AG08396 (cell line): ENCODE measurements at places on chromosomes 11 and 22.

- DNase-seq: no peak
These were observed 12.0 kb downstream of the YWHAH start for GRCh38 chr22:31956360-31956759.

DNA sequence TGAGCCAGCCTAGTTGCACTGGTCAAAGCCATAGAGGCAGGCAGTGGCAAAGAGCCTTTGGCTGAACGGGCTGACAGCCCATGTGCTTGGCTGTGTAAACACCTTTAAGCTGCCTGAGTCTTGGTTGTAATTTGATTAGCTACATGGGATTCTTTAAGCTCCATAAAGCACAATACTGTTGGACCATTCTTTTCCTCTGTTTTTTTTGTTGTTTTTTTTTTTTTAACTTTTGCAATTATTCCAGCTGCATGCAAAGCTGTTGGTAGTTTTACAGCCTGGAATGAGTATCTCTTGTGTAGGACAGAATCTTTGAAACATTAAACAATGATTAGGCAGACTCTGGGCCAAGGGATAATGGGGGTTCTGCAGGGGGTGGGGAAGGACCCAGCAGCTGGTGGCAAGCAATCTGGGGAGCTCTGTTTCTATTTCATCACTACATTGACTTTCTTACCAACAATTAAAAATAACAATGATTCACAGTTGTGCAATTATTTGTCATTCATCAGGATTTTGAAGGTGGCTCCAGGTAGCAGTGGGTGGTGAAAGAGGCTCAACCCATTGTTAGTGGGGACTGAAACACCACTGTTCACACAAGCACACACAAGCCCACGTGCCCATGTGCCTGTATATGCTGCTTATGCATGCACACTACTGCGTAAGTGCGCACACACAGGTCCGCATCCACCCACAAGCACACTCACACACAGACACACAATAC, 69.5 kb upstream of the CSNK2A3 start:
- no peak for DNase-seq

GRCh38 chr11:128391811-128392210, 195.5 kb downstream of the ETS1 start:
- DNase-seq: no peak

DNA sequence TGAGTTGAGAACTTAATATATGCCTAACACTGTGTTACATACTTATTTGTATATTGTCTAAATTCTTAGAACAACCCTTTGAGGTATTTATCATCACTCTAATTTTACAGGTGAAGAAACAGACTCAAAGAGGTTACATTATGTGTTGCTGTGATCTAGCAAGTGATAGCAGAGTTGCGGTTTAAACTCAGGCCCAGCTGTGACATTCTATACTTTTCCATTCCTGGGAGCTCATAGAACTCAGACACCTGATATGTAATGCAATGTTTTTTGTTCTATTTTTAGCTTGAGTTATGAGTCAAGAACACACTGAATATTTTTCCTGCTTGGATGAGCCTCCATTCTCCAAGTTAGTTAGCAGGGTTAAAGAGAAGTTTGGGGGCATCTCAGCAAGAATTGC, 449.7 kb upstream of the DDI1 start:
- peak; percentile 5 for DNase-seq

GRCh38 chr11:123678246-123678645, 23.8 kb upstream of the SCN3B start:
- DNase-seq: no peak

- DNase-seq: no peak
These were observed 66.3 kb downstream of the JRKL start for GRCh38 chr11:96456111-96456510.

DNA sequence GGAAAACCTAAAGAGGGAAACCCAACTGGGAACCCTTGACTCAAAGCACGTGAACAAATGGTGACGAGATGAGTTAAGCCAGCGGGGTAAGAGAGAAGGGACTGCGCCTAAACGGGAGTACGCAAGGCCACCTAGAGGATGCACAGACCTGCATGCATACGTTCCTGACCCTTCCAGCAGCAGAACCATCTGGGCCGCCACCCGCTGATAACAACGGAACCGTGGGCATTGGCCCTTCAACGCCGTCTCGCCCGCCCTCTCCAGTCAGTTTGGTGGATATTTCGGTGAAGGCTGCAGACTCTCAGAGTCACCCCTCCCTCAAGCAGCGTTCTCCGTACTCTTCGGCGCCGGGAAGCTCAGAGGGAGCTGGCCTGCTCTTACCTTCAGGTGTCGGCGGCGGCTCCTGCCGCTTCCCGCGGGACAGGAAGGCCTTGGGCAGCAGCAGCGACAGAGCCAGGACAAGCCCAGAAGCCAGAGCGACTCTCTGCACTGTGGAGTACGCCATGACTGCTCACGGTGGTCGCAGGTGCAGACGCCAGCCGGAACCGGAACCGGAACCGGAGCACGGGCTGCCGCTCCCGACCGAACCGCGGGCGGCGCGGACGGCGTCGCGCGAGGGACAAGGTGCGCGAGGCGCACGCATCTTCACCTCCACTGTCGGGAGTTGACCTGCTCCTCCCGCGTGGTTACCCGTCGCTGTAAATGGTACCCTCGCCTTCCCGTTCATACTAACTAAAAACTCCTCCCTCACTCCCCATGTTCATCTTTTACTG, at the start of gene RIC3:
RIC3 (minus strand) TSS at position 541 of the 773 bp plus-strand sequence; CDS start at position 505, 36 bp downstream.
- DNase-seq: no peak

- DNase-seq: no peak
These were observed 66.0 kb downstream of the WNT7B start for GRCh38 chr22:45910928-45911467.

GRCh38 chr22:32764330-32765131, 37.0 kb upstream of the TIMP3 start:
- peak; percentile 75 for DNase-seq

DNA sequence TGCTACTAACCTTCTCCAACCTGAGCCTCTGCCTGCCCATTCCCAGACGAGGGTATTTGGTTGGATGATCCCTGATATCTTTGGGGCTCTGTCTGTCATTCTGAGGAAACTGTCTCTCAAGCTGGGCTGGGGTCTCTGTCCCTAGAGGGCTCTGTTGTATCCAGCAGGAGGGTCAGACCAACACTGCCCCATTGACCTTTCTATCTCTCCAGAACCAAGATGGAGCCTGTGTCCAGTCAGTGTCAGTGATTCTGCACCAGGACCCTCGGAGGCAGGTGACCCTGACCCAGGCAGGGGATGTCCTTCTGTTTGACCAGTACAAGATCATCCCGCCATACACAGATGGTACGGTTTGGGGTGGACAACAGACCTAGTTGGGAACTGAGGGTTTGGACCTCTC, 21.9 kb downstream of the OTOG start:
- no peak for DNase-seq

DNA sequence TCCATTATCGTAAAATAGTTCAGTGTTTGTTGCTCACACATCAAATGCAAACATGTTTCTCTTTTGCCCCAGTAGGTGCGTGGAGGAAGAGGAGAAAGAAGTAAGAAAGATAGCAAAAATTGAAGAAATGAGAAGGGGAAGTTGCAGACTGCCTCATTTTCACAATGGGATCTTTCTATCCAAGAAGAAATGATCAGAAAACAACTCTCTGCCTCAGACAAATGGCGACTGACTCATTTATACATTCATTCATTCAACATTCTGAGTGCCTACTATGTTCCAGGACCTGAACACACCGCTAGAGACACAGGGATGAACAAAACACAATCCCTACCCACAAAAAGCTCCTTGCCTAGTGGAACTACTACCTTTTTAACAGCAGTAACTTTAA, 367 bp downstream of the HPS5 start:
- no peak for DNase-seq

DNA sequence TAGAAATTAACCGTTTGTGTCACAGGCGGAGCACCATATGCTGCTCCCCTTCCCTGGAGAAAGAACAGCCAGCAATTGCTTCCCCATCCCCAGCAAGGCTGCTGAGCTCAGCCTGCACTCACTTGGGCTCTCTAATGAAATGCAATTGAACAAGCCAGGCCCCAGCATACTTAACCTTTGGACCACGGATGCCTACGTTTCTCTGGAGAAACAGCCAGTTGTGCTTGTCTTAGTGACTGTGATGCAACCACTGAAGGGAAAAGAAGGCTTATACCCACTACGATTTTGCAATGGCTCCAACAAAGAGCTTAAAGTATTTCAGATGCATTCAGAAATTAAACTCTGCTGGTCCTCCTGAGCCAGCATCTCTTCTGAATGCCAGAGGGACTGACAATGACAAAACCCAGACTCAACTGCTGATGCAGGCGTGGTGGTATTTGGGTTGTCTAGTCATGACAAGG, 51.3 kb upstream of the SESN3 start:
- DNase-seq: no peak

GRCh38 chr22:44850946-44851345, 98.6 kb downstream of the ARHGAP8 start:
- DNase-seq: no peak

DNA sequence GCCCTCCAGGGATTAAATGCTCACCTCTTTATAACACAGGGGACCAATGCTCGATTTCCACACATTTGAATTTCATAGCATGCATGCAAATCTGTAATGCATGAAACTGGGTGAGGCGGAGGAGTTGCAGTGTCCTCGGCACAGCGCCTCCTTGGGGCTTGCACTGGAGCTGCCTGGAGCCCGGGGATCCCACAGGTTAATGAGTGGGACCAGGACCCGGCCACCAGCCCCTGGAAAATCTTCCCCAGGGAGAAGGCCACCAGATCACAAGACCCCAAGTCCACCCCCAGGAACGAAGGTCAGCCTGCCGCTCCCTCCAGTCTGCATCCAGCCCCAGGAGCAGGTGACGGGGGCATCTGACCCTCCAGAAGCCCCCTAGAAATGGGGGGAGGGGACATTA, 119.1 kb downstream of the MN1 start:
- DNase-seq: no peak

DNA sequence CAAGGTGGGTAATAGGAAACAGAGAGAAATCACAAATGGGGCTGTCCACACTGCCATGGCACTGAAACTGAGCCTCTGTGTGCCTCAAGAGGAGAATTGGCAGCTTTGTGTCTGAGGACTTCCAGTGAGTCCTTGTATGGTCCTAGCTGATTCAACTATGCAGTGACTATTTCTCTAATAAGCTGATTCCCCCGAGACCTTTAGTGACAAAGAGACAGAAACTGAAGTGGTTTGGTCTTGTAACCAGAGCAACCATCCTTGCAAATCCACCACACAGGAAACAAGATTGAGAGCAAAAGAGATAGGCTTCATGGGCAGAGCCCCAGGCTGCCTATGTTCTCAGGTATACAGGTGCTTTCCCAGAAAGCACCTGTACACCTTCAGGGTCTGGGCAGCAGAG, 1038.5 kb downstream of the NTM start:
- no peak for DNase-seq

GRCh38 chr11:116275635-116276034, 497.2 kb downstream of the BUD13 start:
- peak; percentile 53 for DNase-seq

DNA sequence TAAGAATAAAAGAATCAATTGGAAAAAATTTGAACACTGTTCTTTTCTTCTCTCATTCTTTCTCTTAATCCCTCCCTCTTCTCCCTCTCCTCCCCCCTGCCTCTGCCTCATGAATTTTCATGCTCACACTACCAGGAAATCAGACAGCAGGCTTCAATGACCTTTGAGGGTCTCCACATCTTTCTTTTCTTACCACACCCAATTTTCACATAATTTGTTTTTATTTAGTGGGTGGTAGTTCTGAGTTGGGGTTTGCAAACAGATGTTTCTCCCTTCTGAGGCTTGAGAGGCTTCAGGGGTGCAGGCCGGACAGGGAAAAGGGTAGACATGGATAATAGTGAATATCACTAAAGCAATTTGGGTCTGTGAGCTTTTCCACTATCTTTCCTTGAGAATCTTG, 95.5 kb downstream of the SPATA19 start:
- DNase-seq: no peak

DNA sequence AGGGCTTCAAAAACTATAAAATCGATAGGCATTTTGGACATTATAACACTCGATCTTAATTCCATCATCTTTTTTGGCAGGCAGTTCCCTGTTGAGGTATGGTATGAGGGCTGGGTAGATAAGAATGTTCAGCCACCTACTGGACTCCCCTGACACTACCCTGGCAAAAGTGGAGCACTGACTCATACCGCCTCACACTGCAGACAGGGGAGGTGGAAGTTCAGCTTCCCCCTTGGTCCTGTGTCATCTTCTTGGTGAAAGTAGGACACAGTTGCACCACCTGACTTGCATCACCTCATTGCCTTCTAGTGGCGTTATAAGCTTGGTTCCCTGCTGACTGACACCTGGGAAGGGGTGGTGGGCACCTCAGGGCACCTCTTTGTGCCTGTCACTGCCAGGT, 30.4 kb downstream of the PAAF1 start:
- peak; percentile 69 for DNase-seq

DNA sequence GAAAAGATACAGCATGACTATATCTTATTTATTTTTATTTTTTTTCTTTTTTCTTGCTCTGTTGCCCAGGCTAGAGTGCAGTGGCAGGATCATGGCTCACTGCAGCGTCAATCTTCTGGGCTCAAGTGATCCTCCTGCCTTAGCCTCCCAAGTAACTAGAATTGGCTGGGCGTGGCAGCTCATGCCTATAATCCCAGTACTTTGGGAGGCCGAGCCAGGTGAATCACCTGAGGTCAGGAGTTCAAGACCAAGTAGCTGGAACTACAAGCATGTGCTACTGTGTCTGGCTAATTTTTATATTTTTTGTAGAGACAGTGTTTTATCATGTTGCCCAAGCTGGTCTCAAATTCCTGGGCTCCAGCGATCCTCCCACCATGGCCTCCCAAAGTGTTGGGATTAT, 28.3 kb upstream of the CCDC134 start:
- DNase-seq: no peak

- DNase-seq: no peak
These were observed 4.1 kb downstream of the PRG2 start for GRCh38 chr11:57386178-57386940.
